ENCODE measurements at places on chromosomes 11 and 22. TPM values are rescaled to one million over a fixed set of nuclear protein-coding genes. Genes with fewer than 3 reads are reported as not detected.

GRCh38 chr11:71252770-71253730, 673 bp upstream of the SHANK2 start:
- no peak for DNase-seq

DNA sequence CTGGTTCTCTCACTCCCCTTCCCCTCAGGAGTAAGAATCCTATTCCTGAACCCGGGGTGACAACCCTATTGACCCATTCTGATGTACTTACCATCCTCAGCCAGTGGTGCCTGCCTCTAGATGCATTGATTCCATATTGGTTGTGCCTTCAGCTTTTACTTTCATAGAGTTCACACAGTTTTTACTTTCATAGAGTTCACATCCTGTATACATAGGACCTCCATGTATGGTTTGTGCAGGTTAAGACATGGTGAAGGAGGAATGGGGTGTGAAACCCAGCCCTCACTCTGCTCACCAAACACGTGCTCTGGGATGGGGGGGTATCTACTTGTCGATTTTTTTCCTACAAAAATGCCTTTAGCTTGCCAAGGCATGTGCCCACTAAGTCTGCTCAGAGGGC, 105.6 kb upstream of the TBCEL start:
- DNase-seq: no peak

DNA sequence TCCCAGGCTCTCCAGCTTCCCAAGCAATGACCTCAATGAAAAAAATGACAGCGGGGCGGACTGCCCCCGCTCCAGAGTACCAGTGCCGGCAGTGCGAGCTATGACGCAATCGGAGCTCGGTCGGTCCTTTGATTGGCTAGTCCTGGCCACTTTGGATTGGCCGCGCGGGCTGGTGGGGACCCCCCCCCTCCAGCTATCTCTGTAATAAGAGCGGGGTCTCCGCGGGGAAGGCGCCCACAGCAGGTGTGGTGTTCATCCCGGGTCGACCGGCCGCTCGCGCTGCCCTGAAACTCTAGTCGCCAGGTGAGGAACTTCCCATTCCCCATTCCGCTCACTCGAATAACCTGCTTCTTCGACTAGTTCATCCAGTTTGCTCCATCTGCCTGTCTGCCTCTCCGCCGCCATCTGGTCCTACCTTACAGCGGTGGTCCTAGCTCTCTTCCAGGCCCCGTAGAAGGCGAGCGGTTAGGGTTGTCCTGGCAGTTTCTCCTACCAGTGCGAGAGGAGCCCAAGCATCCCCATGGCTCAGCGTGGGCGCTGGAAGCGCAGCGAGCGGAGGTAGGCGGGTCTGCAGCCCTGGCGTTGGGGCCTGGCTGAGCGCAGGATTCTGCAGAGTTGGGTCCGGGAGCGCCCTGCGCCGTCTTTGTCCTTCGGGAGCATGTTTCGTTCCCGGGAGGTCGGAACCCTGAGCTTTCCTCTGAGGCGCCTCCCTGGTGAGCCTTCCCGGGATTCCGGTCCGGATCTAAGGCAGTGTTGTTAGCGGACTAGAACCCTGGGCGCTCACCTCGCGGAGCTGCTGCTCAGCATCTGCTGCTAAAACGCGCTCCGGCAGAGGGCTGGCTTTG, at the start of gene CALCB:
CALCB (plus strand) TSS at position 233 of the 845 bp plus-strand sequence. CDS start 1,126 bp downstream, outside the sequence.
- DNase-seq: no peak

- no peak for DNase-seq
Observed at GRCh38 chr22:20153945-20154344, 3.1 kb upstream of the CCDC188 start.

DNA sequence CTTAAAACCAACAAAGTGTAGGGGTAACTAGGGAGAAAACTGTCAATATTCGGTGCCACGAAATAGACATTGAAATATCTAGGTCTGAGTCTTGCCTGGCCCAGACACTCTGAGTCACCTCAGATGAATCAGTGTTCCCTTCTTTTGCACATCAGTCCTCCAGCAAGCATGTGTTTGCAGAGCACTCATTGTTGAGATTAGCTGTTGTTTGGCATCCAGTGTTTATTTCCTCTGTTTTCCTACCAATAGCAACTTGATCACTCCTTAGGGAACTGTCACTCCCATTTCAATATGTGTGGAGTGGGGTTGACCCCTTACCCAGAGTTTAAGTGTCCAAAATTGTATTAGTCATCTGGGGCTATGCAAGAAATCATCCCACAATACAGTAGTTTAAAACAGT, 4.7 kb upstream of the ASCC2 start:
- peak; percentile 48 for DNase-seq

GRCh38 chr11:9625728-9626127, 38.1 kb upstream of the SWAP70 start:
- no peak for DNase-seq

GRCh38 chr11:11856638-11857037, 14.9 kb downstream of the USP47 start:
- DNase-seq: no peak

DNA sequence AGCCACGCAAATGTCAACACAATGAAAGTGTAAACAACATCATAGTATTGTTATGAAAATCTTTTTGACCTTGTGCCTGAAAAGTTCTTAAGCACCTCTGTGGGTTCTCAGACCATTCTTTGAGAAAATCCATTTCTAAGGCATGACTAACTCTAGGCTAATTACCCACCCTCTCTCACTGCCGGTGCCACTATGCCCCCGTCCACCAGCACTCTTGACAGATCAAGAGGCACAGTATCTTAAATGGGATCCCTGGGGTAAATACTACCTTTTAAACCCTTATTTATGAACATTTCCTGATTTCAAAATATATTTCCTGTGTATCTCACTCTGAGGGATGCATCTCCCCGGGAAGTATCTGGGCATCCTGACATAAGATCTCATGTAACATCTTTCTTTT, 607.5 kb downstream of the METTL15 start:
- DNase-seq: no peak

- DNase-seq: no peak
Observed at GRCh38 chr11:130403271-130403804, 25.1 kb downstream of the ADAMTS8 start.

- no peak for DNase-seq
Observed at GRCh38 chr22:38613588-38613987, 42.6 kb downstream of the FAM227A start.

DNA sequence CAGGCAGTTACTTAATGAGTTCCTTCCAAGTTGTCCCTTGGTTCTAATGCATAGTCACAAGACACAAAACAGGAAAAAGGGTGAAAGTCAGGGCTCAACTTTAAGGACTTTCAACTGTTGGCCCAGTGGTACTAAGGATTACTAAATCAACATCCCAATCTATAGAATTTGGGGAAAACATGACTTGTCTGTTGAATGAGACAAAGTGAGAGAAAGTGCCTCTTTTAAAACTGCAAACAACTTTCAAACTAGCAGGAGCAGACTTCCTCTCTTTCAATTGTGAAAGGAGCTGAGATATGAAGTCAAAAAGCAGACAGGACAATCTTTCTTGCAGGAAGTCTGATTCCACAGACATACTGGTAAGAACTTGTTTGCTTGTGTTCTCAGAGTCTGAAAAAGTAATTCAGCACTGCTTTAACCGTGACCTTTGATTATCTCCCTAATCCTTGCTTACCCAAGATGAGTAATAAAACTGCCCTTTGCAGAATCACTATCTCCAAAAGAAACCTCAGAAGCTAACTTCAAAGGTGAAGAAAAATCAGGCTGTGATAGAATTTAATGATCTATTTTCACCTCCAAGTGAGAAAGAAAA, 960.7 kb upstream of the RAG2 start:
- DNase-seq: no peak

DNA sequence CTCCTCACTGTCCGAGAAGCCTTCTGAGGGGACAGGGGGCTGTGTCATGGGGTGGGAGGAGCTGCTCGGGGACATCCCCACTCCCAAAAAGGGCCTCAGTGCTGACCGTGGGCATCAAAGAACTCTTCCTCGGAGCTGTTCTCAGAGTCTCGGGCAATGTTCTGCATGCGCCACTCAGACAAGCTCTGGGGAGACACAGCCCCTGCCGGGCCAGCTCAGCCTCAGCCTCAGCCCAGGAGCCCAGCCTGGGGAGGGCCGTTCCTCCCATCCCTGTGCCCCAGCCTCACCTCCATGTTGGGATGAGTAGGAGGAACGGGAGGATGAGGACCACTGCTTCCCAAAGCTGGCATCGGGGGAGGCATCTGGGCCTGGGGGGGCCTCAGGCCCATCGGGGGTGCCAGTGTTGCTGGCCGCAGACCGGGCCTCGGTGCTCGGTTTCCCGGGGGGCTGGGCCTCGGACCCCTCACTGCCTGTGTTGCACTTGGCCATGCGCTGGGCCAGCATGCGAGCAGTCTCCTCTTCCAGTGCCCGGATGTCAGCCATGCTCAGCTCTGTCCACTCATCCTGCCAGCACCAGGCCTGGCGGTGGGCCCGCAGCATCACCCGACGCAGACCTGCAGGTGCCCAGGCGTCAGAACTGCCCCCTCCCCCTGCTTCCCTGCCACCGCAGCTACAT, 5.2 kb downstream of the PITPNM1 start:
- no peak for DNase-seq

GRCh38 chr22:31020334-31020733, 51.3 kb downstream of the TUG1 start:
- DNase-seq: no peak

GRCh38 chr11:129590753-129591475, 215.3 kb downstream of the BARX2 start:
- DNase-seq: no peak

DNA sequence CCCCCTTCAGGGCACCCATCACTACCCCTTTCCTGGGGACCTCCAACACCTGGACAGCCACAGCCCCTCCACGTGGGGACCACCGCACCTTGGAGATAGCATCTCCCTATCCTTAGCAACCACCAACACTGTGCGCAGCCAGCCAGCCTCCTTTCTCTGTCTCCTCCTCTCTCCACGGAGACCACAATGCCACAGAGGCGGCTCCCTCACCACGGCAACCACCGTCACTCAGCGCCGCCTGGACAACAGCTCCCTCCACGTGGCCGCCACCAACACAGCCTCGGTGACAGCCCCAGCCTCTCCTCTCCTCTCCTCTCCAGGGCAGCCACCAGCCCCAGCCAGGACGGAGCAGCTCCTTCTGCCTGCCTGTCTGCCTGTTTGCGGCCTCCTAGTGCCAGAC, 10.5 kb downstream of the ELFN2 start:
- no peak for DNase-seq

DNA sequence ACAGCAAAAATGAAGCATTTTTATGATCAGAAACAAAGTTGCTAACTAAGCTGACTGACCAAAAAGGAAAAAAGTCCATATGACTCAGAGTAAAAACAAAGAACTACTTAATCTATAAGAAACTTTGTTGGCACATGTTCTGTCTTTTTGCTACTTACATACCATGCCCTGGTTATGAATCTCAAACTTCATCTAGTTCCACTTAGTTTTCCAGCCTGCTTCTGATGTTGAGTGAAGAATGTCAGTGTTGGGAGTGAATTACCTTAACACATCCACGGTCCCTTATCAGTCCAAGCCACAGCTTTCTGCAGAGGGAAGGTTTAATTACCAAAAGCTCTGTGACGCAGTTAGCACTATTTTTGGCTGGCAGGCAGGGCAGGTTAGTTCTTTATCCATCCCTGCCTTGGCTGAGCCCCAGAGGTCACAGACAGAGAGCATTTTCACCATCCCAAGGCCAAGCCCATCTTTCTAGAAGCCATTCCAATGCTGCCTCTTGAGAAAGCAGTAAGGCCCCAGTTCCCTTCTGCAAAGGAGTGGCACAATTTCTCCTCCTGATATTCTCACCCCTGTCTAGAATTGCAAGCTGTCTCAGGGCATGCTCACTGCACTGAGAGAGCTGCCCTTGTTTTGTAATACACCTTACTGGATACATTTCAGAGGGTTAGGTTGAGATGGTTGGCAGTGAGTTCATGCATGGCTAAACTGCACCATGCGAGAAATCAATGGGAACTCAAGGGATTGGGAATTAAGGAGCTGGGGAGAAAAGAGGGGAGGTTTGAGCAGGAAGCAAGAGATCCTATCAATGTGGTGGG, 67.1 kb downstream of the SLC1A2 start:
- DNase-seq: no peak

DNA sequence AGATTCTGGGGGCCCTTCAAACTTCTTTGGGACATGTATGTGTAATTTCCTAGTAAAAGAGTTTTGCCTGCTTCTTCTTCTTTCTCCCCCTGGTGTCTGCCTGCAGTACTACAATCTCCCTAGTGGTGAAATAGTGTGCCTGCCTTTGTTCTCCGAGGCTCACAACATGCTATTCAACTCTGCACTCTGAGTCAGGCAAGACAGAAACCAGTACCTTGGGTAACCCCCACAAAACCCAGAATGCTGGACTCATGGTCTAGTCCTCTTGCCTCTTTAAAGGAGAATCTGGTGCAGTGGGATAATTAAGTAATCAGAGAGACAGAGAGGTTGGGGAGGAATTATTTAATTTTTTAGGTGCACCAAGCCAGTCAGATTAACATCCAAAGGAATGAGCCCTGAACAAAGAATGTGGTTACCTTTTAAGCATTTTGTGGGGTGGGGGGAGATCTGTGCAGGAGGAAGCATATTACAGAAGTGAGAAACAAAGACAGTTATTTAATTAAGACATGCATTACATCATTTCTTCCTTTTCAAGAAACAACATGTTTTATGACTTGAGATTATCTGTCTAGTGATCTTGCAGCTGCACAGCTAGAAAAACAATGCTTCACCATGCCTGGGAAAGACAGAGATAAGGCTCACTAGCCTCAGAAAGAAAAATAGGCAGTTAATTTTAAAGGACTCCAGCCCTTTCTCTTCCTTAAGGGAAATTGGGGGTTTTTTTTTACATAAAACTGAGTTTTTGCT, 11.0 kb upstream of the MS4A6A start:
- DNase-seq: no peak

- no peak for DNase-seq
Observed at GRCh38 chr22:42959576-42960509, 55.1 kb downstream of the PACSIN2 start.

TESMIN gene
- total RNA-seq: 1.3 TPM

RFPL3 gene
- not detected for total RNA-seq

ALG8 gene
- 16.2 TPM for total RNA-seq

CASP5 gene
- 0.21 TPM for total RNA-seq

OR8U1 gene
- total RNA-seq: not detected

GUCD1 gene
- 99.8 TPM for total RNA-seq

TBX10 gene
- total RNA-seq: not detected

LRRC4C gene
- 1.1 TPM for total RNA-seq

OR8D4 gene
- not detected for total RNA-seq

IGSF22 gene
- total RNA-seq: not detected

MUC5B gene
- total RNA-seq: 0.22 TPM

OLFML1 gene
- total RNA-seq: 1.4 TPM

All from lower leg skin (tissue), 4 donors.